ENCODE measurements at places on chromosomes 5 and 9. TPM values are rescaled to one million over a fixed set of nuclear protein-coding genes. Genes with fewer than 3 reads are reported as not detected.

The CNTNAP3 gene
- total RNA-seq, result 2.1 TPM

The FCHO2 gene
- total RNA-seq, result 5.9 TPM

The LAMC3 gene
- total RNA-seq, result 3.9 TPM

The BRD8 gene
- total RNA-seq, result 44.9 TPM

The TMEM215 gene
- total RNA-seq, result not detected

The EHMT1 gene
- 65.9 TPM for total RNA-seq

The PCDHGA2 gene
- 2.9 TPM for total RNA-seq

The POLR3G gene
- 1.6 TPM for total RNA-seq

The SH3GL2 gene
- total RNA-seq, result 0.78 TPM

The TLX3 gene
- total RNA-seq, result not detected

DNA sequence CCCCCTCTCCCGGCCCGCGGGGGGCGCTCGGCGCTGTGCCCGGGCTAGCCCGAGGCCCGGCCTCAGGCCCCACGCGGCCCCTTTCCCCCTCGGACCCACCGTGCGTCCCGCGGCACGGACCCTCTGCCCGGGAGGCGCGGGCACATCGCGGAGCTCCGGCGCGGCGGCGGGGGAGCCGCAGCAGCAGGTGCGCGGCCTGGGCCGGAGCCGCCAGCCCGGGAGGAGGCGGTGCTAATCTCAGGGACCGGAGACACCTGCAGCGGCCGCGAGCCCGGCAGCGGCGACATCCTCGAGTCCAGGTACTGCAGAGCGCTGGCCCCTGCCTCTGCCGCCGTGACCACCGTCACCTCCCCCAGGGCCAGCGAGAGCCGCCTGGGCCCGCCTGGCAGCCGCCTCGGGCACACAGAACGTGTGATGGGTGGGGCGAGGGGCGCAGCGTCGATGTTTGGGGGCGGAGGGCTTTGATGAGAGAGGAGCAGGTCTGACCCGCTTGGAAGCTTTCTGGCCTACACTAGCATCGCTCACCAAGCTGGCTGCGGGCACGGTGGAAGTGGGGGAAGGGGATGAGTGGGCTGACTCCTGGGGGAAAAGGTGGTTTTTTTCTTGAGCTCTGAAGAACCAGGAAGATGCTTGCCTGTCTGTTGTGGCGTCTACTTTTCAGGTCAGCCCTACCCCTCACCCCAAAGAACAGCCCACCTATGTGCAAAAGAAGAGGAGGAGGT is 524 bp downstream of the CYFIP2 start:
- peak; percentile 54 for DNase-seq

GRCh38 chr9:126615245-126615790 is 1.6 kb downstream of the LMX1B start:
- DNase-seq, result peak; percentile 47

GRCh38 chr9:37979844-37980243 is 75.9 kb upstream of the SLC25A51 start:
- DNase-seq, result no peak

DNA sequence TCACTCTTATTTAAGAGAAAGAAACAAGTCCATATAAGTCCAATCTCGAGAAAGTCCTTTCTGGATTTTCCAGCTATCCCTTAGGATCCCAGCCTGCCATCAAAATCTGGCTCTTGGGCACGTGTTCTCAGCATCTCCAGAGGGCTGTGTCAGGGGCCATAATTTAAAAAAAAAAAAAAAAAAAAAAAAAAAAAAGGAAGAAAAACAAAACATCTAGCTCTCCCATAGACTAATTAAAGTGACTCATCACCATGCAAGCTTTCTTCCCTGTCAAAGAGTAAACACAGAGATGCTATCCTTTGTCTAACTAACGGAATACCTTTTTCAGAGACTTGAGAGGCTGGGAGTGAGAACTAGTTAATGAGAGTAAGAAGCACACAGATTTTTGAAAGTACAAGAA is 44.9 kb upstream of the MYO10 start:
- no peak for DNase-seq

DNA sequence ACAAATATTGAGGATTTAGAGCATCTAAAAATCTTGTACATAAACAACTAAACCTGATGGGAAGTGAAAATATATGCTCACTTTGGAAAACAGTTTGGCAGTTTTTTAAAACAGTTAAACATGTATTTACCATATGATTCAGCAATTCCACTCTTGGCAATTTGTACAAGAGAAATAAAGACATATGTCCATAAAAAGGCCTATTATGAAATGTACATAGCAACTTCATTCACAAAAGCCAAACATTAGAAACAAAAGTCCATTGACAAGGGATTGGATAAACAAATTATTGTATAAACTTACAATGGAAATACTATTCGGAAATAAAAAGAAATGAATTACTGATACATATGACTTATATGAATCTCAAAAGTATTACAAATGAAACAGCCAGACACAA is 196.2 kb upstream of the SLC24A2 start:
- no peak for DNase-seq

- DNase-seq, result no peak
Measured at GRCh38 chr9:70561786-70562395, 147.4 kb upstream of the KLF9 start.

GRCh38 chr5:86137297-86137696 is 480.4 kb upstream of the COX7C start:
- DNase-seq, result no peak

DNA sequence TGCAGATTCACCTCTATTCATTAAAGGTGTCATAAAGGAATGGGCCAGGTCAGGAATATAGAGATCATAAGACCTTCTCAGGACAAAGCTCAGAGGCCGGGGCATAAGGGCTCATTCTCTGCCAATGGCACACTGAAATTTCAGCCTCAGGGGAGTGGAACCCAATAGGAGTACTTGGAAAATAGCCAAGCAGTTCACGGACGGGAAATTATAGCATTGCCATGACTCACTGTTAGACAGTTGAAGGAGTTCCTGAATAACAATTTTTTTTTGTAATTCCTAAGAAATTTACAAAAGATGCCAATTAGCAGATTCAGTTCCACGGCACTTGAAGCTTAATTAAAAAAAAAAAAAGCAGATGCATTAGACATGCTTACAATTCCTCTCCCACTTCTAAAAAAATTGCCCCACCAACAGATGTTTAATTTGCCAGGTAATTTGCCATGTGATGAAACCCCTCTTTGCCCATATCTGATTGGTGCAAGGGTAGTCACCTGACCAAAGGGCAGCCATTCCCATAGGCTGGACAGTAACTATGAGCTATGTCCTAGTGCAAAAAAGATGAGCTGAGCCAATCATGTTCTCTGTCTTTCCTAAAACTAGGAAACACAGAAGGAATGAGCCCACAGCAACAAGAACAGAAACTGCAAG is 58.6 kb downstream of the PTCD2 start:
- DNase-seq, result no peak
